Activated CD8-positive, alpha-beta memory T cell treated with anti-CD3 and anti-CD28 coated beads for 48 hours (primary cell): ENCODE measurements at places on chromosomes 6 and 20.

DNA sequence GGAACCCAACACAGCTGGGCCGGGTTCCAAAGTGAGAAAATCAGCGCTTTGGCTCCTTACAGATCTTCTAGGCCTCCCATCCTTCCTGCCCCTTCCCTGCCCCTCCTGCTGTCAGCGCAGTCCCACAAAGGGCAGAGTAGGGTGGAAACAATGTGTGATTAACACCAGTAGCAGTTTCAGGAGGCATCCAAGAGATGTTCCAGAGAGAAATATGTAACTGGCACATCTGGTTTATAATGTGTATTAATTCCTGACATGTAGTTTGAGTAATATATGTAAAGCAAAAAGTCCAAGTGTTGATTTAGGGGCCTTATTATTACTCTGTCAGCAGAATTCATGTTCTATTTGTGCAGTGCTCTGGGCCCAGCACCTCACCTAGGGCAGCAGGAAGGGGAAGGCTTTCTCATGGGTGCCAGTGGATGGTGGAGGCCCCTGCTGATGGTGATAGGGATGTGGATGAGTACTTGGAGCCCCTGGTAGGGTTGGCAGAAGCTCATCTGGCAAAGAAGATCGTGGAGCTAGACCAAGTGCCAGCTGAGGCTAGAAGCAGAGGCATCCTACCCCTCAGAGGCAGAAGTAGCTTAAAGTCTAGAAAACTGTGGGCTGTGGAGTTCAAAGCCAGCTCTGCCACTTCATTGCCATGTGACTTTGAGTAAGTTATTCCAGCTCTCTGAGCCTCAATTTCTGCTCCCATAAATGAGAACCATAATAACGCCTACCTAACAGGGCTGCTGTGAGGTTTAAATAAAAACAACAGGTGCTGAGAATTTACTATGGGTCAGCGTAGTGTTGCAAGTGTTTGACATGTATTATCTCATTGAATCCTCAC is 22.4 kb upstream of the RALY start:
- DNase-seq, result no peak

- no peak for DNase-seq
Observed at GRCh38 chr20:17822039-17822438, 122.3 kb downstream of the BANF2 start.

- DNase-seq, result no peak
Observed at GRCh38 chr20:47672166-47672565, 113.1 kb downstream of the SULF2 start.

- no peak for DNase-seq
Observed at GRCh38 chr20:8876366-8876765, 192.5 kb upstream of the PLCB4 start.
